Left kidney (tissue), 8 donors: ENCODE measurements at places on chromosomes 3 and 15. TPM values are rescaled to one million over a fixed set of nuclear protein-coding genes. Genes with fewer than 3 reads are reported as not detected.

Gene KCNH8
- 1.8 TPM for polyA plus RNA-seq

DNA sequence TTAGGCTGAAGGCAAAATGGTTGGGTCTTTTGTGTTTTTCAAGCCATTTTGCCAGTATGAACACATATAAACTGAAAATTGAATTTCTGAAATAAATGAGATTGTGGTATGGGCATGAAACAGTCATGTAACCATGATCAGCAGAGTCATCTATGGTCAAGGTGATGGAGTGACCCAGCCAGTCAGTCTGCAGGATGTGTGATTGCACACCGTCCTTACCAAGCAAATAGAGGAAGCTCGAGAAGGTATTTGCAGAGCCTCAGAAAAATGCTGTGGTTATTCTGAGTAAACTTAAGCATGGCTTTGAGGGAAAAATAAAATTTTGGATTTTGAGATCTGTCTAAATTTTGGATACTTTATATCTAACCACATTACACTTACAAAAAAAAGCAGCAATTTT is 95.9 kb upstream of the RNF7 start:
- no peak for DNase-seq

GRCh38 chr3:139308560-139308959 is 35.3 kb upstream of the MRPS22 start:
- no peak for DNase-seq

DNA sequence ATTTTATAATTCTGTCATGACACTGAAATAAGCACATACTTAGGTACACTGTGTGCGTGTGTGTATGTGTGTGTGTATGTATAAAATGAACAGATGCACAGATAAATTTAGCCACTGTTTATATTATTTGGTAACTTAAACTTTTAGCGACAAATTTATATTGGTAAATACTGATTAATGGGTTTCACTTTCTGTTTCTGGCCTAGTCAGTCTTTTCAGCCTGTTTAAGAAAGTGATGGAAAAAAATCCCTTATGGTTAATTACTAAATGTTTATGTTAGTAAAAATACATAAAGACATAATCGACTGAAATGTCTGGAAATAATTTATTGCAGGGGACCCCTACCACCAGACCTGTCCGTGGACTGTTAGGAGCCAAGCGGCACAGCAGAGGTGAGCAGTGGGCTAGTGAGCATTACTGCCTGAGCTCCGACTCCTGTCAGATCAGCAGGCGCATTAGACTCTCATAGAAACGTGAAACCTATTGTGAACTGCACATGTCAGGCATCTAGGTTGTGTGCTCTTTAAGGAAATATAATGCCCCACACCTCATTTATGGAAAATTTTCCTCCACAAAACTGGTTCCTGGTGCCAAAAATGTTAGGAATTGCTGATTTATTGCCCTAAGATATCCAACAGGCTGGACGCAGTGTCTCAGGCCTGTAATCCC is 717.4 kb downstream of the SI start:
- no peak for DNase-seq

Gene CLRN1
- not detected for polyA plus RNA-seq
